ENCODE measurements at places on chromosomes 1 and 21.

- no peak for DNase-seq
Observed at GRCh38 chr1:202888221-202888530, 773 bp downstream of the RABIF start.

GRCh38 chr1:58781541-58782177 lies 2.2 kb downstream of the JUN start:
- peak; percentile 82 for DNase-seq

DNA sequence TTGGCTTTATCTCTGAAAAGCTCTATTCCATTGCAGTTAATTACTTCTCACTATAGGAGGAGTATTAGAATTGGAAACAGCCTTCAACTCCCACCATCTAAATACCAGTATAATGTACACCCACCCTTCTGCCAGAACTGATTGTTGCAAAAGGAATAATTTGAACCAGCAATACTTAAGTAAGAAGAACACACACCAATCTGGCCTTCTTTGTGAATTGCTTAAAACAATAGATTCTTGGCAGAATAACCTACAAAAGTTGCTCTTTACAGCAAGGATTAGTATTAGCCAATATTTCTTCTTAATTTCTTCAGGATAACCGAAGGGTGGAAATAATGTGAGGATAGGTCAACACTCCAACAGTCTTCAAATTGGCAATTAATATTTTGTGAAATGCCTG lies 54.9 kb upstream of the ADAMTS5 start:
- DNase-seq: no peak

DNA sequence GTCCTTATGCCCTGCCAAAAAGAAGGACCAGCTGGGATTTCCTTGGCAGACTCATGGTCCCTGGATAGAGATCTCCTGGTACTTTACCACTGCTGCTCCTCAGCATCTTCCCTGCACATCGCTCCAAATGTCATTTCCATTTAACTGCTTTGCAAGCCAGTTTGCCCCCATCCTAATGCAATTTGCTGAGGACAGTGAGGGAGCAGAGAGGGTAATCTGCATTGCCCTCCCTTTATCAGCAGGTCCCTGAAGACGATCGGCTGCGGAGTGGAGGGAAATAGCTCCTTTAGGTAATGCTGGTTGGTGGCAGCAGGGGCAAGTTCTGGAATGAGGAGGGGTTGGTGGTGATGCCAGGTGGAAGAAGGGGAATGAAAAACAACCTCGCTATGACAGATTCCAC lies 2.7 kb downstream of the PLXNA2 start:
- DNase-seq: no peak

DNA sequence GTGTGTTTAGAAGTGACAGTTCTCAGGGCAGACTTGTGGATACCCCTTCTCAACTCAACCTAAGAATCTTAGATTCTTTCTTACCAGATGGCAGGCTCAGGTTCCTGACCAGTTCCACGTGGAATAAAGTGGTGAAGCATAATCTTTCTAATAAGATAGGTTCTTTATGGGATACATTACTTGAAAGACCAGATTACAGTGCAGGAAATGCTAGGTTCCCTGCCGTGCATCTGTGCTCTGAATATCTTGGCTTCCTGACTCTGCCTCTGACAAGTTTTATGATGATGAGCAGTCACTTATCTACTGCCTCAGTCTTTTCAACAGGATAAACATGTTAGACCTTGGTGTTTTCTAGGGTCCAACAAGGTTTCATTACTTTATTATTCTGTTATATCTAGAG lies 207.9 kb upstream of the CACYBP start:
- DNase-seq: no peak

GRCh38 chr1:76142771-76143540 lies 68.4 kb downstream of the ST6GALNAC3 start:
- DNase-seq: no peak

GRCh38 chr1:154430903-154431302 lies 25.8 kb downstream of the IL6R start:
- no peak for DNase-seq

- DNase-seq: no peak
Observed at GRCh38 chr1:71014178-71014579, 33.4 kb downstream of the PTGER3 start.

DNA sequence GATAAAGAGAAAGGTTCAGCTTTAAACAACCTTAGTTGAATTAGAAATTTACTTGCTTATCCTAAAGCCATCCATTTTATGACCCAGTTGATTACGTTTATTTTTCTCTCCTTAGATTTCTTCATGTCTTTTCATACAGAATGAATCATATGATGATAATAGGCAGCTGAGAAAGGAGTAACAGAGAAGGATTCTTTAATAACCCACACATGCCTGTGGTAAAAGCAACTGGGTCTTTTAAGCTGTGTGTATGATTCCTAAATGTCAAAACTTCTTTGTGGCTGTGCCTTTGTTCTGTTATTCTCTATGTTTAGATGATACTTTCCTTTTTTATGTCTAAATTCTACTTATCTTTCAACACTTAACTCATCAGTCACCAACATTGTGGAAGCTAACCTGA lies 626.5 kb downstream of the NCAM2 start:
- DNase-seq: no peak

GRCh38 chr1:29777522-29777921 lies 541.2 kb downstream of the PTPRU start:
- no peak for DNase-seq

DNA sequence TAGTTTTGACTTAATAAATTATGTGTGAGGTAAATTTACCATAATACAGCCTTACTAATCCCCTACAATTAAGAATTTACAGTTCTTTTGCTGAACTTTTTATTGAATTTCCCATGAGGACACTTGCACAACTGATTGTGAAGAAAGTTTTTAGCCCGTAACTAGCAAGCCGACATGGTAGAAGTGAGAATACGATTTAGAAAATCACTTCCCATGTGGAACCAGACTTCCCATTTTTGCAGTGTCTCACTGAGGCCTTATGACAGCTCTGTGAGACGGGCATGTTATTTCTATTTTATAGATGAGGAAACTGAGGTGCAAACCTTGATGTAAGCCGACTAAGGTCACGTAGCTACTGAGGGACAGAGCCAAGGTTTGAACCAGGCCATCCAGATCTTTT lies 32.5 kb upstream of the LMO4 start:
- no peak for DNase-seq

DNA sequence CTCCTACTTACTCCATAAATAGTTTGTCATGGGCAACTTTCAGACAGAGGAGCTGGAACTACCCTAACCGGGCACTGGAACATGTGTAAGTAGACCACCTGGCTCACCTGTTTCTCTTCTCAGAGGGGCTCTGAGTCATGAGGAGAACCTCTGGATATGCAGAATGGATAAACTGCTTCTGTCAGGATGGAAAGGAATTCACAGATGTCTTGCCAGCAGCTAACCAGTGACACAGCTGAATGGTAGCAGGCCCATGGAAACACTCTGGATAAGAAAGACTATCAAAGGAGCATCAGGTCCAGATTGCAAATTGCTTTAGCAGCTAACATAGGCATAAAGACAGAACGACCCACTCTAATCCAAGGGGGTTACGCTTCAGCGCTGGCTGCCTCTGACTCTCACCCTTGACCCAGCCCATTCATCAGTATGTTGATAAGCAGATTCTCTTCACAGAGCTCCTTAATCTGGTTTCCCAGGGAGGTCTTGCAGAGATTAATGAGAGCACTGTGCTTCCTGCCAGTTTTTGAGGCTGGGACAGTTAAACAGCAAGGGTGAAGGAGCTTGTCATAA lies 54.2 kb downstream of the HIVEP3 start:
- DNase-seq: no peak

DNA sequence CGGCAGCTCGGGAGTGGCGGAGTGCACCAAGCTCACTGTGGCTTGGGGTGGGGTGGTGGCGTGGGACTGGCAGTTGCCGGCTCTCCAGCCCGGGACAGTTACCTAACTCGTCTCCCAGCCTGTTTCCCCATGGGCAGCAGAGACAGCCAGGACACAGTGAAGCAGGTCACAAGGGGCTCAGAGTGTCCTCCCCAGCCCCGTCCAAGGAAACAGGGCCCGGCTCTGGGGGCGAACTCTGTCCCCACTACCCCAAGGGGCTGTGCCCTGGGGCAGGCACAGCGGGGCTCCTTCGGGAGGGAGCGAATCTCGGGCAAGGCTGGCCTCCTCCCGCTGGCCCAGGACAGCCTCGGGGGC lies 759 bp downstream of the GPR157 start:
- peak; percentile 23 for DNase-seq

- no peak for DNase-seq
Observed at GRCh38 chr1:62528015-62528414, 69.3 kb upstream of the ANGPTL3 start.

DNA sequence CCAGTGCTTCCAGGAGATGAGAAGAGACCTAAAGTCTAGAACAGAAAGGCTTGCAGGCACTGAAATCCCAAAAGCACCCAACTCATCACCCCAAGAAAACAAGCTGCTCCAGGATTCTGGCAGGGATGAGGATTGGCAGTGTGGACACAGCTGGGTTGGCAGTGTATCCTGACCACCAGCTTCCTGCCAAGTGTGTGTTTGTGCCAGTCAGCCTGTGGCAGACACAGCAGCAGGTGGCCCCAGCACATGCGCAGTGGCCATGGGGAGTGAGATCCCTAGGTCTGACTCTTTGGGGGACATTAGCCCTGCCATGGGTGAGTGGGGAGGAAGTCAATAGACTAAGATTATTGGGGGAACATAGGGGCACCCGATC lies 8.7 kb upstream of the SNAPIN start:
- DNase-seq: peak; percentile 72

DNA sequence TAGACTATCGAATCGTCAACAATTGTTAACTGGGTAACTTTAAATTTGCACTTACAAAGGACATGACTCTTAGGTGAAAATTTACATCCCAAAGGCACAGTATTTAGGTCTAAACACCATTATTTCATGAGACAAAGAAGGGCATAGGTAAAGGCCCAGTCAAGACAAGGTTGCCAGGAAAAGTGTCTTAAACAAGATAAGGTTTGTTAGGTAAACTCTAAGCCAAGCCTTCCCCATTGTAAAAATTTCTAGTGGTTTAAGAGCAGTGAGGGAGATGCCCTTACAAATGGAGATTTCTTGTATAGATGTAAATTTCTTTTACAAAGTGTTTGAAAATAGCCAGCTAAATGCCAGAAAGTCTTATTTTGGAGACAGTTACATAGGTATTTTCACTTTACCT lies 36.9 kb upstream of the FNBP1L start:
- no peak for DNase-seq

GRCh38 chr1:5951846-5952410 lies 40.3 kb downstream of the NPHP4 start:
- no peak for DNase-seq

- DNase-seq: no peak
Observed at GRCh38 chr1:151537112-151537511, 3.0 kb upstream of the TUFT1 start.

DNA sequence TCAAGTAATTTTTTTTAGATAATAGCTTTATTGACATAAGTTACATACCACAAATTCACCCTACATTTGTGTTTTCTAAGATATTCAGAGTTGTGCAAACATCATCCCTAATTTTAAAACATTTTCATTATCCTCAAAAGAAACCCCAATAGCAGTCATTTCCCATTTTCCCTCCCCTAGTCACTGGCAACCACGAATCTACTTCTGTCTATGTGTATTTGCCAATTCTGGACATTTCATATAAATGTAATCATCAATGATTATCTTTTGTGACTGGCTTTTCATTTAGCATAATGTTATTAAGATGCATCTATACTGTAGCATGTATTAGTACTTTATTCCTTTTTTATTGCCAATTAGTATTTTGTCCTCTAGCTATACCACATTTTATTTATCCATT lies 88.8 kb upstream of the SLFNL1 start:
- no peak for DNase-seq

GRCh38 chr1:59409549-59409948 lies 112.7 kb downstream of the FGGY start:
- DNase-seq: no peak

GRCh38 chr21:31894457-31894856 lies 21.6 kb downstream of the HUNK start:
- no peak for DNase-seq

GRCh38 chr21:32181457-32181856 lies 97.4 kb downstream of the MIS18A start:
- no peak for DNase-seq

- no peak for DNase-seq
Observed at GRCh38 chr1:22921452-22922126, 51.1 kb downstream of the LACTBL1 start.

DNA sequence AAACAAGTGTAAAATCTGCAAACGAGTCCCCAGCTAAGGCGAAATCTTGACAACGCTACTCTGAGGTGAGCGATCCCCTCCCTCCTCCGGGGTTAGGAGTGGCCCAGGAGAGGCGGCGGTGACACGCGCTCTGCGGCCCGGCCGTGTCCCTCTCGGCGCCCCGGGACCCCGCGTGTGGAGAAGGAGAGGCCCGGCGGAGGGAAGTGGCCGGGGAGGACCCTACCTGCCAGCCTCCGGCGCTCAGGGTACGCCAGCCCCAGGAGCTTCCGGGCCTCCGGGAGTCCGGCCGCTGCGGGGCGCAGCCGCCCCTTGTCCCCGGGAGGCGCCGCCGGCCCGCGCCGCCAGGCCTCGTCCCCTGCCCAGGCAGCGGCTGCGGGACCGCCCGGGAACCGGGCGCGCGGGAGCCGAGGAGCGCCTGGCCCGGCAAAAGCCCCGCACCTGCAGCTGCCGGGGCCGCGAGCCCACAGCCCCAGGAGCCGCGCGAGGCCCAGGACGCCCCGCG lies 543 bp downstream of the ABCB10 start:
- DNase-seq: peak; percentile 12

DNA sequence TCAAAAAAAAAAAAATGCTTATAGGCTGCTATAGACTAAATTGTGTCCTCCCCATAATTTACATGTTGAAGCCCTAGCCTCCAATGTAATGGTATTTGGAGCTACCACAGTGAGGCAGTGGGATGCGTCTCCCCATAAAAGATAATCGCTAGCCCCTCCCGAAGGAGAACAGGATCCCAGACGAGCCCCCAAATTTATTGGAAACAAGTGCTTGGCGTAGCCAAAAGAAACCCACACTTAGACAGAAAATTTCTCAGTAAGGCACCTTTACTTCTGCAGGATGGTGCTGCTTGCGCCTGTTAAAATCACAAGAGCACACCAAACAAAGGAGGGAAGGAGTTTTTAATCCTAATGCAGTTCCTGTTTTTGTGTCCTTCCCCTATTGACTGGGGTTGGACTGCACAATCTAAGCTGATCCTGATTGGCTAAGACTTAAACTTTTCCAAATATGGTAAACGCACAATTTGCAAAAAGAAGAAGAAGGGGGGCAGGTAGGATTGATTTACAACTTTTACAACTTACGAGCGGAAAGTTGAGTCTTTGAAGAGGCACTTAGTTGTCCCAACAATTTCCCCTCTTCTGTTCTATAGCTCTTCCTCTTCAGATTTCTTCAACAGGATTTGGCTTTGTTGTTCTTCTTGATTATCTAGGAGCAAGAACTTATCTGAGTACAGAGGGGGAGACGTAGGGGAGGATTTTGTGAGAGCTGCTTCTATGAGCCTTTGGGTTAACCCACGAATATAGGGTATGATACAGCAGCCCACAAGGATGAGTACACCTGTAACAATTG lies 3.0 kb upstream of the IPP start:
- DNase-seq: no peak

- no peak for DNase-seq
Observed at GRCh38 chr1:238568735-238569134, 678.0 kb upstream of the ZP4 start.

Data from muscle of back (tissue), 13 donors.